ENCODE measurements at places on chromosomes 4 and X.

DNA sequence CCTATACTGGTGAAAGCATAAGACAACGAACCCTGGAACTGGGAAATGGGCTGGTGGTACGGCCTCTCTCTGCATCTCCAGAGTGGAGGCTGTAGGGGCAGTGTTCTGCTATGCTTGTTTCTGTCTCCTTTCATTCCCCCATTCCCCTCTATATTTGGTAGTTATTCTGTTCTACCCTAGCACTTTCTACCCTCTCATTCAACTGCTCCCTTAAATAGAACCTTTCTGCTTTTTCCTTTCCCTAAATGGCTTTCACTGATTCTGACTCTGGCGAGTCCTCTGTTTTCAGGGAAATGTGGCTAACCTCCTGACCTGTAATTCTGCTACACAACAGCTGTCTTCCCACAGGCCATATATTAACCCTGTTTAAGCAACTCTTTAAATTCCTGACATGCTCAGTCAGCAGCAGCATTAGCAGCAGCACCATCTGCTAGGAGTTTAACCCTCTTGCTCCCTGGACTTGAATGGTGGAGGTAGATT is 94.2 kb downstream of the CXCL13 start:
- no peak for DNase-seq

GRCh38 chr4:121842862-121843261 is 19.2 kb upstream of the CCNA2 start:
- no peak for DNase-seq

GRCh38 chr4:73447671-73448070 is 11.7 kb downstream of the AFP start:
- no peak for DNase-seq

DNA sequence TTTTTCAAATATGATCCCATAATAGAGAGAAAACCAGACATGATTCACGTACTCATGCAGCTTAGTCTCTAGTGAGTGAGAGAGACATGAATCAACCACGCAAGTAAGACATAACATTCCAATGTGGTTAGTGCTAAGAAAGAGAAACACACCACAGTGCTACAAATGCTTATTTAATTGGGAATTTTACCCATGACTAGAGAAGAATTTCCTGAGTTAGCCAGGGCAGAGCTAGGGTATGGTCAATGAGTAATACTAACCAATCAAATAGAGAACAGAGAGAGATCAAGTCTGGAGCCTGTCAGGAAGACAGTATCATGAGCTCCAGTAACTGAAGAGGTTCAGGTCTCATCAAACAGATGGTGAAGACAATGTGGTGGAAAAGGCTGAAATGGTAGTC is 495.2 kb downstream of the PDGFC start:
- DNase-seq = no peak

DNA sequence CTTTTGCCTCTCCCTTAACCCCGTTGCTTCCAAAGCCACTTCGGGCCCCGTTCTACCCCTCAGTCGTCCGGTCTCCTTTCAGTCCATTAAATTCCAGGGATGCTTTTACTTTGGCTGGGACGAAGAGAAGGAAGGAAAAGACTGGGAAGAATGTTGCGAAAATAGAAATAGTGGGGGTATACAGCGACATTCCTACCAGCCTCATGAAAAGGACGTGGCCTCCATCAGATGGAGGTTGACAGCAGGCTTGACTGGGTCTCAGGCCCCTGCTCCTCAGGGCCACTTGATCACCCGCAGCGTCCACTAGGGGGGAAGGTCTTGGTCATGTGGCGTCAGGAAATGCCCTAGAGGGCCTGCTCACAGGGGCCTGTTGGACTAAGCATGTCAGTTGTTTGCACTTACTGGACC is 657 bp upstream of the ANKRD50 start:
- peak; percentile 61 for DNase-seq

- DNase-seq = peak; percentile 54
Measured at GRCh38 chrX:136147315-136147901, at the start of gene FHL1. Gene FHL1 (plus strand): TSS chrX:136147533.

- no peak for DNase-seq
Measured at GRCh38 chrX:153471663-153472280, 1.4 kb upstream of the HAUS7 start.

DNA sequence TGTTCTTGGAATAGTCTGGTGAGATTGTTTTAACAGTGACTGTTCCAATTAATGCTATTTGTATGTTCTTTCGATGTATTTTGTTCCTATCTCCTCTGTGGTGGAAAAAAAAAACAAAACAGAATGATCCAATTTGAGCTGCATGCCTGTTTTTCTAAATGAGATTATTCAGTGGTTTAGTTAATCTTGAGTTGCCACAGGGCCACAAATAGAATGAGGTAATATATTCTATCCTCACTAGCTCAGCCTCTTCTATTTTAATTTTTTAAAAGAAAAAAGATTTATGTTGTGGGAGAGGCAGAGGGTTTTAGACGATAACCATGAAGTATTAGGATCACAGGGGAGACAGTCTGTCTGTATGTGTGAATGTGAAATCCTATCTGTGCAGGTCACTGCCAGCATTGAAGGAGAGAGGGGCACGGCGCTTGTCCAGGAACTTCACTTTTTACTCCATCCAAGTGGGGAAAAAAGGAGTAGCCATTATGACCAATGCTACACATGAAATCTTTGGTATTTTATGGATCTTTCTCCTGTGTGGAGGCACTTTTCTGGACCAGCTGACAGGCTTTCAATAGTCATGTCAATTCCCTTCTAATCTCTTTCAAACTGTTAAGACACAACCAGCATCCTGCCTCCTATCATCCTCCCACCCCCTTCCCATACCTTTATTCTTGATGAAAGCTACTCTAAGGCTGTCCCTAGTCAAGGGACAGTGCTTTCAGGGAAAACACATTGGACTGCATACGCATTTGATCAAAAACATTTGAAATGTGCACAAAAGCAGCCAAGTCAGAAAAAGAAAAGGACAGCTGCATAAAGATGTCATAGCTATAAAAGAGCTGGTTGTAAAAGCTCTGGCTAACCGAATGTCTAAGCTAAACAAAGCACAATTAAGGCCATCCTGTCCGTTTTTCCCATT is 1063.8 kb upstream of the INTU start:
- DNase-seq = no peak

GRCh38 chr4:48380583-48381167 is 39.3 kb downstream of the SLAIN2 start:
- no peak for DNase-seq

GRCh38 chr4:96913441-96914080 is 1073.7 kb downstream of the PDHA2 start:
- DNase-seq = no peak

DNA sequence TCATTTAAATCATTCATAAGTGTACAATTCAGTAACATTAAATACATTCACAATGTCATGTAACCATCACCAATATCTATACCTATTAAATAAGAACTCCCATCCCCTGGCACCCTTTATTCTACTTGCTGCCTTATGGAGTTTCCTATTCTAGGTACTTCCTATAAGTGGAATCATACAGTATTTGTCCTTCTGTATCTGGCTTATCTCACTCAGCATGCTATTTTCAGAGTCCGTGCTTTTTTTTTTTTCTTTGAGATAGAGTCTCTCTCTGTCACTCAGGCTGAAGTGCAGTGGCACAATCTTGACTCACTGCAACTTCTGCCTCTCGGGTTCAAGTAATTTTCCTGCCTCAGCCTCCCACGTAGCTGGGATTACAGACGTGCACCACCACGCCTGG is 67.9 kb upstream of the STOX2 start:
- DNase-seq = no peak

- DNase-seq = no peak
Measured at GRCh38 chrX:108270739-108271396, 167.4 kb downstream of the COL4A6 start.

GRCh38 chrX:136616987-136617685 is 30.8 kb upstream of the CD40LG start:
- DNase-seq = no peak

All from left lobe of liver (tissue), 2 donors.